ENCODE measurements at places on chromosomes 7 and 10.

DNA sequence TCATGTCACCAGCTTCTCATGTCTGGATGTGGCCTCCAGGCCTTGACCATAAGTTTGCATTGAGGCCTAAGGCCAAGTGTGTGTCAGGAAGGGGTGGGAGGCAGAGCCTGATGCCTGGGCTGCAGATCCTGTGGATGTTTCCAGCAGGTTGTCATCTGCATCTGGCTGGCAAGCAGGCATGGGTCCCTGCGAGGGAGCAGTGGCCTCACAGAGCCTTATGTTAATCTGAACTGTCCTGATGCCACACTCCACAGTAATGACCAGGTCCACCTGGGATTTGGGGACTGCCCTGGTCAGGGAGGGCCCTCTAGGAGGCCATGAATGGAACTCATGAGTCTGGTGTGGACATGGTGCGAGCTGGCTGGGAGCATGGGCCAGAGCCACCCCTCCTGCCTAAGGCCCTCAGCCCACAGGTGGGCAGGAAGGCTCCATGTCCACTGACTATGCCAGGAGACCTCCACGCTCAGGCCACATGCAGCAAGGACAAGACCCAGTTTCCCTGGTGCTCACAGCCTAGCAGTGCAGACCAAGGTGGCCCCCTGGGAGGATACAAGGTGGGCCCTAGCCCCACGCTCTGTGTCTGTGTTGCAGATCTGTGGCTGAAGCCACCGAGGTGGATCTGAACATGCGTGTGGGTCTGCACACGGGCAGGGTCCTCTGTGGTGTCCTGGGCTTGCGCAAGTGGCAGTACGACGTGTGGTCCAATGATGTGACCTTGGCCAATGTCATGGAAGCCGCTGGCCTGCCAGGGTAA is 83.1 kb downstream of the ADCY1 start:
- no peak for DNase-seq

- no peak for DNase-seq
These were observed 355.0 kb downstream of the RNLS start for GRCh38 chr10:88228130-88228529.

- DNase-seq, result no peak
These were observed 34.3 kb downstream of the FAM53B start for GRCh38 chr10:124709861-124710260.

DNA sequence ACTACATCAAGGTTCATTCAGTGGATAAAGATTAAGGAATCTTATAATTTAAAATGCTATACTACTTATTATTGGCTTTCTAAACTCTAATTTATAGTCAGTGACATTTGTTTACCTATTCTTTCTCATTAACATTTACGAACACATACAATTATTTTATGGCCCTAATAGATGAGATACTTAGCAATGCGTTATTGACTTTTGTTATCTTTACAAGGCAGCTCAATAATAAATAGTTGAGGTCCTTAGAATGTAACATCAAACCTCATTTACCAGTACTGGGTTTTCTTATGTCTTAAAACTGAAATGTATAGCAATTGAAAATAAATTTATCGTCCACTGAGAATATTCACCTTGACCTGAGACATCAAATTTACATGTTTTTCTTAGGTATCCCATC is 89.0 kb downstream of the THSD7A start:
- DNase-seq, result no peak

DNA sequence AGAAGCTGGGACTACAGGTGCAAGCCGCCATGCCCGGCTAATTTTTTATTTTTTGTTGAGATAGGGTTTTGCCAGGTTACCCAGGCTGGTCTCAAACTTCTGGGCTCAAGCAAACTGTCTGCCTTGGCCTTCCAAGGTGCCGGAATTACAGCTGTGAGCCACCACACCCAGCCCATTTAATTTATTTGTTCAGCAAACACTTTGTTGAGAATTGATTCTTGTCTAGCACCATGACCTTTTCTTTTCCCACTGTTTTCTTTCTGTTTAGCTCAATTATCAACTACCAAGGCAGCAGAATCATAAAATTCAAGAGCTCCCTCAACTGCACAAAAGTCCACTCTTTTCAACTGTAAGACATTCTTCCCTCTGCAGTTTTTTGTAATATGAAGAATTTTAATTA is 47.8 kb upstream of the PARD3 start:
- no peak for DNase-seq

Data from GM04503 (cell line).